ENCODE measurements at places on chromosomes 13 and 19.

GRCh38 chr13:110416131-110417025 is 109.3 kb downstream of the COL4A2 start:
- DNase-seq: no peak

DNA sequence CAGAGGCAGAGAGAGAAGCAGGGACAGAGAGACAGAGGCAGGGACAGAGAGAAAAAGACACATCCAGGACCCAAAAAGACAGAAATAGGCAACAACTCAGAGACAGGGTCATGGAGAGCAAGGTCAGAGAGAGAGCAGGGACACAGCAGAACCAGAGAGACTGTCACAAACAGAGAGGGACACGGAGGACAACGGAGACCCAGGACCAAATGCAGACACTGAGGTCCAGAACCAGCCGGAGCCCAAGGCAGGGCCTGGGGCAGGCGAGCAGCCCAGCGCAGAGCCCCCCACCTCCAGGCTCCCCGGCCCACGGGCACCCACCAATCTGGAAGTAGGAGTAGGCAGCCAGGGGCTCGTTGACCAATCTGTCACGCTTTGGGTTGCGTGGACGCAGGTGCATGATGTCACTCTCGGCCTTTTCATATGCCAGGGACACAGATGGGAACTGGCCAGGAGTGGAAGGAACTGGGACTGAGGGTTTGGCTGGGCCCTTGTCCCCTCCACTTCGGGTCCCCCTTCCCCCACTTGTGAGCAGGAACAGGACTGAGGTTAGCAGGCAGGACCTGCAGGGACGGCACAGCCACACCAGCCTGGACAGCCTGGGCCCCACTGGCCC is 8.1 kb downstream of the TMEM147 start:
- no peak for DNase-seq

GRCh38 chr19:56132316-56132822 is 8.7 kb upstream of the ZNF444 start:
- no peak for DNase-seq

DNA sequence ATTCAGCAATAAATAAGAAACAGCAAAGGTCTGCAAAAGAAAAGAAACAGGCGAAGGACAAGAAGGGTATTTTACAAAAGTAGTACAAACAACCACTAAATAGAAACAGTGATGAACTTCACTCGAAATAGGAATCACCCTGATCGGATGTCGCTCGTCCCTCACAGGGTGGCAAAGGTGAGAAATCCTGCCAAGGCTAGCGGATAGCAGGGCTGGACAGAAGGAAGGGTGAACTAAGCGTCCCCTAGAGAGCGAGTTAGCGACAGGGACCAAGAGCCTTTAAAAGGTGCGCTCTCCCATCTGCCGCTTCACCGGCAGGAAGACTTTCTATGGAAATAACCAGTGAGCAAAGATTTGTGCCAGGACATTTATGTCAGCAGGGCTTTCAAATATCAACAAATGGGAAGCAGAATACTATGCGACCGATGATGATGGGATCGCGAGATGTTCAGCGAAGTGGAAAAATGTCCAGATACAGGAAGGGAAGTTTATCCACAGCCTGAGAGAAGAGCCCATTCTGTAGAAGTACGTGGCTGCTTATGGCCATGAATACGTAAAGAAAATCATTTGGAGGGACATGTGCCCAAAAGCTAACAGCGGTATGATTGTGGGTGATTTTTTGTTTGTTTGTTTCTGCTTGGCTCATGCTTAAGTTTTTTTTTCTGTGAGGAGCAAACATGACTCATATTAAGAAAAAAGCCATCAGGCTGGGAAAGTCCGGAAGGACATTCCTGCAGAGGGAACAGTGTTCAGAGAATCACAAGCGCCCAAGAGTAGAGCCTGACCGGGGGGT is 18.9 kb downstream of the ELAVL1 start:
- DNase-seq: no peak

- DNase-seq: no peak
These were observed 79.4 kb upstream of the VSTM2B start for GRCh38 chr19:29446361-29446760.

GRCh38 chr13:20193162-20193906 is 596 bp upstream of the GJB2 start:
- no peak for DNase-seq

DNA sequence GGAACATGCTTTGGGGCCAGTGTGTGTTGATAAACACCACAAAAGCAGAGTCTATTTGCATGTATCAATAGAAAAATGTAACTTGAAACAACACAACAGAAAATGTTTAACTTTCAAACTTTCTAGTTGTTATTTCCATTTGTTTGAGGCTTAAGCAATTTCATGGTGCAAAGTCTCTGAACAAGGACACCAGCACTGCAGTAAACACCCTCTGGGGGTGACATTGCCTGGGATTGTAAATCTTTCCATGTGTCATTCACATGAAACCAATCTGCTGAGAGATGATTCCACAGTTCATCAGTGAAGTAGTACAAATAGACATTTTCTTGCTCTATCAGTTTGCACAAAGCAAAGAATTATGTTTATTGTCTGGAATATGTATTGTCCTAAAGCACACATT is 124.5 kb downstream of the ITGBL1 start:
- DNase-seq: no peak
